ENCODE measurements at places on chromosomes 1 and 21. TPM values are rescaled to one million over a fixed set of nuclear protein-coding genes. Genes with fewer than 3 reads are reported as not detected.

Gene TP73
- total RNA-seq, result 3.4 TPM

Gene FCGR3B
- not detected for total RNA-seq

DNA sequence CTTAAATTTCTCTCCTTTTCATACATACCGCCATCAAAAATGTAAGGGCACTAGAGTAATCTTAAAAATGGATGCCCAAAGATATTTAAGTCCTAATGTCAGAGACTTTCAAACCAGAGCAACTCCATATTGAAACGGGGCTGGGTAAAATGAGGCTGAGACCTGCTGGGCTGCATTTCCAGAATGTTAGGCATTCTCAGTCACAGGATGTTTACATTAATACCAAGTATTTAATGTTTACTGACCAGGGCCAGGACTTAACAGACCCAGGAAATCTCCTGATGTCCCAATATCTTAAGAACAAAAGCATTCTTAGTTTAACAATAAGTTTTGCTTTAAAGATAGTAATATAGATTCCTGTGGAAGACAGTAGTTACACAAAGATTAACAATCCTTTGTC lies 563.9 kb upstream of the BEND5 start:
- H3K36me3 ChIP-seq, result no peaks in the 10 kb centered on the region
- H3K27me3 ChIP-seq, result no peaks in the 10 kb centered on the region
- no peaks in the 10 kb centered on the region for H3K4me1 ChIP-seq
- DNase-seq, result no peak
- H3K27ac ChIP-seq, result no peak overlapping the region

- H3K4me1 ChIP-seq, result peaks cover 11% of the 10 kb centered on the region
- no peak for DNase-seq
Measured at GRCh38 chr1:212586206-212587015, 22.1 kb upstream of the ATF3 start.
